ENCODE measurements at places on chromosomes 7 and 10. TPM values are rescaled to one million over a fixed set of nuclear protein-coding genes. Genes with fewer than 3 reads are reported as not detected.

GRCh38 chr10:27680006-27680557, 65.5 kb downstream of the MKX start:
- no peak for DNase-seq
- no peaks in the 10 kb centered on the region for H3K4me1 ChIP-seq
- H3K4me3 ChIP-seq, result no peak overlapping the region
- peaks cover 3% of the 10 kb centered on the region for H3K27me3 ChIP-seq
- H3K36me3 ChIP-seq, result no peaks in the 10 kb centered on the region

DNA sequence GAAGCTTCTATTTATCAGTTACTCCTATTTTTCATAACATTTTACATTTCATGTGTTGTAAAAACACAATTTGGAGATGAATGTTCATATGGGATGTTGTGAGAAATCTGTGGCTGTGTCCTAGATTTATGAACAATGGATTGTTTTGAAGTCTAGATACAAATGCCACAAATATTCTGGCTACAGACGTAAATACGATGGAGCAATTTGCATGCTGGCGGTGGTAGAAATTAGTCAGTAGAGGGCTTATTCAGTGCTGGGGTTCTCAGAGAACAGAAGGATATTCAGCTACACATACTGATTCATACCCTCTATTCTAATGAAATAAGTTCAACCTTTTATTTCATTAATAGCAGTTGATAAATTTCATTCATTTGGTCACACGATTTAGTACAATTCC, 48.8 kb downstream of the PLPP4 start:
- no peaks in the 10 kb centered on the region for H3K36me3 ChIP-seq
- no peaks in the 10 kb centered on the region for H3K4me1 ChIP-seq
- H3K4me3 ChIP-seq, result no peak overlapping the region
- H3K27ac ChIP-seq, result no peak overlapping the region
- no peaks in the 10 kb centered on the region for H3K27me3 ChIP-seq

DNA sequence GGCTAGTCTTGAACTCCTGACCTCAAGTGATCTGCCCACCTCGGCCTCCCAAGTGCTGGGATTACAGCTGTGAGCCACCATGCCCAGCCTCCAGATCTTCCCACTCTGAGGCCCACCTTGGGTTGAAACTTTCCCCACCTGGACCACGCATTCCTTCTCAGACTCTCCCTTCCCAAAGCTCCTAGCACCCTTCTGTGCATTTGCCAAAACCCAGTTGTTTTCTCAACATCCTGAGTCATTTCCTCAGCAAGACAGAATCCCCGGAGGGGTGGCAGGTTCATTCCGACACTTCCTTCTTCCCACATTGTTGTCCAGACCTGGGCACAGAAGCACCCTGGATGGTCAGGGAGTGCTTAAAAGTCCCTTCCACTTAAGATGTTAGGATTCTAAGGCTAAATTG, 28.9 kb downstream of the BAG3 start:
- no peak overlapping the region for H3K27ac ChIP-seq
- no peaks in the 10 kb centered on the region for H3K27me3 ChIP-seq
- H3K4me3 ChIP-seq, result no peak overlapping the region
- H3K4me1 ChIP-seq, result peaks cover 9% of the 10 kb centered on the region
- DNase-seq, result no peak

NPFFR1 gene
- total RNA-seq, result not detected

- H3K27me3 ChIP-seq, result no peaks in the 10 kb centered on the region
- H3K36me3 ChIP-seq, result no peaks in the 10 kb centered on the region
- H3K4me3 ChIP-seq, result no peak overlapping the region
- no peaks in the 10 kb centered on the region for H3K4me1 ChIP-seq
- H3K27ac ChIP-seq, result no peak overlapping the region
Observed at GRCh38 chr7:116138202-116138801, 72.0 kb upstream of the TES start.

DNA sequence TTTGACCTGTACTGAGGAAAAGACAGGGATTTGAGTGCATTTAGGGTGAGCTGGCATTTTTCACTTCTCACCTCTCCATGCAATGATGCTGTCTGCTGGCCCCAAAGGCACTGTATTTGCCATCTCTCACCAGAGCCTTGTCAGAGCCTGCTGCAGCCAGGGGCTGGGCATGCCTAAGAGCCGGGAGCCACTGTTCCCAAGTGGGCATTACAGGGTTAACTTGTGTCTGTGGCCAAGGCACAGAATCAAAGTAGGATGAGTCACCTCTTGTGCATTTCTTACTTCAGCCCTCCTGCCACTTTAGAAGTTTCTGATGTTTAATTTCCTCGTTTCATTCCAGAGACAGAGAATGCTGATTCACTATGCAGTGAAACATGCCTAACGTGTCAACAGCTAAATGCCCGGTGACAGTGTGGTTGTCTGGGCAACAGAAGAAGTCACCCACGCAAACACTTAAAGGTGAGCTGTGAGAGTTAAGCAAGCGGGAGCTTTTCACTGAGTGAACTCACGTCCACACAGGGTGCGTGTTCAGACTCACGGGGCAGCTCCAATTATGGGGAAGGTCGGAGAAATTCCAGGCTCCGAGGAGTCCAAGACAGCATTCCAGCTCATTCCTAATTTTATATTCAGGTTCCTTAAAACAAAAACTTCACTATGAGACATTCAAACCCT, 57.1 kb upstream of the IGFBP3 start:
- H3K4me1 ChIP-seq, result no peaks in the 10 kb centered on the region
- H3K4me3 ChIP-seq, result no peak overlapping the region
- no peaks in the 10 kb centered on the region for H3K27me3 ChIP-seq
- H3K36me3 ChIP-seq, result no peaks in the 10 kb centered on the region

GRCh38 chr7:158310924-158311666, 276.5 kb downstream of the PTPRN2 start:
- H3K27ac ChIP-seq, result no peak overlapping the region
- no peaks in the 10 kb centered on the region for H3K4me1 ChIP-seq
- H3K36me3 ChIP-seq, result no peaks in the 10 kb centered on the region
- DNase-seq, result no peak
- H3K27me3 ChIP-seq, result no peaks in the 10 kb centered on the region
- no peak overlapping the region for H3K4me3 ChIP-seq

DNA sequence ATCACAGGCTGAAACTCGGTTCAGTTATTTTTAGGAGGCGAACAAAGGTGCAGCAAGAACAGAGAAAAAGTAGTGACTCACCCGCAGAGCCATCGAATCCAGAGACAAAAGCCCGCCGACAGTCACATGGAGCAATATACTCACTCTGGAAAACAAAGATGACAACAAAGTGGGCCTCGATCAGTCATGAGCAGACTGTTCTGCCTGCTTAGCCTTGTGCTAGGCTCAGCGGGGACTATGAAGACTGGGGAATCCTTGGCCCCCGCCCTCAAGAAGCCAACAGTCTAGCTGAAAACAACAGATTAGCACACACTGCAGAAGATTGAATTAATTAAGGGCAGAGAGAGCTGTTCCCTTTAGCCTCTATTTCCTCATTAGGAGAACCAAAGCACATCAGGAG, 30.4 kb downstream of the XPNPEP1 start:
- no peak for DNase-seq
- no peak overlapping the region for H3K4me3 ChIP-seq
- no peaks in the 10 kb centered on the region for H3K4me1 ChIP-seq
- peaks cover 22% of the 10 kb centered on the region for H3K36me3 ChIP-seq

DNA sequence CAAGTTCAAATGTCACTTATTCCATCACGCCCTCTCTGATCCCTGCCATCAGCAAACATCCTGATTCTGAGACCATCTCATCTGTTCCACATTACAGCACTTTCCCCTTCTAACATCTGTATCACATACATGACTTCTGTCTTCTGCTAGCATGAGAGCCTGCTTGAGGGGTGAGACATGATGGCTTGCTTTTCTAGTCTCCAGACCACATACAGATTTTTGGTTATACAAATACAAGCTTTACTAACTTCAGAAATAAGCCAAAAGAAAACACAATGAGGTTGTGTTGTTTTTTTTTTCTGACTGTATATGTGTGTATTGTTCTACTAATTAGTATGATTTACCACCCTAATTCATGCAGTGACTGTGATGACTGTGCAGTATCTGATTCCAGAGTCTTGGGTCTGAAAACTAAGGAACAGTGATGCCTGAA, 34.3 kb downstream of the NAPEPLD start:
- H3K27ac ChIP-seq, result no peak overlapping the region
- H3K4me3 ChIP-seq, result no peak overlapping the region
- no peaks in the 10 kb centered on the region for H3K4me1 ChIP-seq
- no peaks in the 10 kb centered on the region for H3K36me3 ChIP-seq

DNA sequence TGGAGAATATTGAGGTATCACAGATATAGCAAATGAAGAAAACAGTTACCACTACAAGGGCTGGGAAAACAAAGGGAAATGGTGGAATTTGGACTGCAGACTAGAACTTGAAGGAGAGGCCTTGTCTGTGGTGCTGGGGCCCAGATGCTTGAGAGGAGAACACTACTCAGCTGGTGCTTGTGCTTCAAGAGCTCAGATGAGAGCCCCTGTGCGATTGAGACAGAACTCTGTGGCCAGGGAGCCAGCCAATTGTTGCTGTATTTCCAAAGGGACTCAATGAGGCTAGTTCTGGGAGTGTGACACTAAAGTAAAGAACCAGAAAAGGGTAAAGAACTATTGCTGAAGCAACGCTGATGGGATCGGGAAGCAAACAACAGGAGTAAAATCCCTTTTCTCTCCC, 406.5 kb upstream of the SEMA3D start:
- no peak for DNase-seq
- no peaks in the 10 kb centered on the region for H3K27me3 ChIP-seq
- no peak overlapping the region for H3K4me3 ChIP-seq
- H3K36me3 ChIP-seq, result no peaks in the 10 kb centered on the region

SLC39A12 gene
- total RNA-seq, result not detected

GIMAP8 gene
- 11.8 TPM for total RNA-seq

DNA sequence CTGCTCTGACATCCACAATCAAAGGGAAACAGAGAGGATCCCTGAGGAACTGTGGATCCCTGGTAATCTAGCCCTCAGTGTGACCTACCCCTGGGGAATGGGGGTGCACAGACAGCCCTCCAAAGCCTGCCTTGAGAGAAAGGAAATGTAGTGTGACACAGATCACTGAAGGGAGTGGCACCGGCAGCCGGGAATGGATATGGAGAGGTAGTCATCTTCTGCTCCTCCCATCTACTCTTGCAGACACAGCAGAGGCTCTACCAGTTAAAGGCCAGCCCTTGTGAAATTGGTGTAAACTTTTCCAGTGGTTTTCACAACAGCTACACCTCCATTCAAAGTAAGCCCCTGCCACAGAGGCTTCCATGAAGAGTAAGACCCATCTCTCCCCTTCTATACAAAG, 144.4 kb downstream of the PCDH15 start:
- no peak for DNase-seq
- no peaks in the 10 kb centered on the region for H3K4me1 ChIP-seq
- H3K36me3 ChIP-seq, result no peaks in the 10 kb centered on the region
- H3K4me3 ChIP-seq, result no peak overlapping the region
- no peak overlapping the region for H3K27ac ChIP-seq

STEAP1 gene
- total RNA-seq, result not detected

Data from CD8-positive, alpha-beta memory T cell (primary cell).